ENCODE measurements at places on chromosomes 1 and 21.

DNA sequence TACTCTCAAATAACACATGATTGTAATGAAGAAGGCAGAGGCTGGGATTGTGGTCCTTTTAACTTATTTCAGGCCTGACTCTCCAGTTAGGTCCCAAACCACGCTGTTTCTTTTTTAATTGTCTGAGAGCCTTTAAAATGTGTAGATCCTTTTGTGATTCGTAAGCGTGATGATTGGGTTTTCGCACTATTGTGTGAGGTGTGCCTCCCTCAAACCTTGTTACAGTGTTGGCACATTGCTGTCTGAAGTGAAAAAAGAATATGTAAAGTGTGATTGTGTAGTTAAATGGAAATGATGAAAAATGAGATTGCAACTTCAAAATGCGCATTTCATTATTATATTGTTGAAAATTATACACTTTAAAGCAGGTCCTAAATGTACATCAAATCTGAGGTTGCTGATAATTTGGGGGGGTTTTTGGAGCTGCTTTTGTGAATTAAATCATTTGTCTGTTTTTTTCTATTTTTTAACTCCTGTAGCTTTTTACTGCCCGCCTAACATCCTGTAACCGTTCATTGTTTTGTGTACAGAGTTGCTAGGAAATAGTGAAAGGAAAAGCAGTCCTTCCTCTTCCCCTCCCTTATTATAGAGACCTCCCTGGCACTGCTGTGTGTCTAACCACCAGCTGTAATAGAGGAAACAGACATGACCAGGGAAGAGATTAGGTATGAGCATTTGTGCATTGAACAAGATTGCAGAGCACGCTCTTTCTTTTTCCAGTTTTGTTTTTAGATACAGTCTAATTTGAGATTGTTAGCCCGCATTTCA lies 43.3 kb downstream of the IARS2 start:
- no peak for DNase-seq

DNA sequence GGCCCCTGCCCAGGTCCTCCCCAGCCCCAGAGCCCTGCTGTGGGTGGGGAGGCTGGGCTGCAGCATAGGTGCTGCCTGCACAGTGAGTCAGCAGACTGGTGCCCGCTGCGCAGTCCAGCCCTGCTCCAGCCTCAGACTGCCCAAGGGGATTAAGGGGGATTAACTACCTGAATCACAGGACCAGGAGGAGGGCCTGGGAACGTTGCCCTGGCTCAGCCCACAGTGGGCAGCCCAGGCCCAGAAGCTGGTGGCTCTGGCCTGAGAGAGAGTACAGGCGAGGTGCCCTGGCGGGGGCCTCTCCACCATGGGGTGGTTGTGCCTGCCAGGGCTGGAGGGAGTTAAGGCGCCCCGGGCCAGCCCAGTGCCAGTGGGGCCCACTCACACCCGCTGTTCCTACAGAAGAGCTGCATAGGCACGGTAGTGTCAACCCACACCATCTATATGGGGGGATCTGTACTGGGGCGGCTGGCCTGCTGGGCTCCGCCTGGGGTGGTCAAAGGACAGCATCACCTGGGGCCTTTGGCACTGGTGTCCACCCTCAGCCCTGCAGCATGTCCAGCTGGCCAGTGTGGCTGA lies 2.3 kb downstream of the OBSCN start:
- no peak for DNase-seq

GRCh38 chr1:114755006-114755931 lies 2.5 kb downstream of the CSDE1 start:
- no peak for DNase-seq

- DNase-seq = no peak
Observed at GRCh38 chr1:51156752-51157151, 54.7 kb downstream of the C1orf185 start.

All from stimulated activated CD8-positive, alpha-beta memory T cell treated with anti-CD3 and anti-CD28 coated beads, Interleukin-2, amount 100 ng/mL, for 1 hour (primary cell).